ENCODE measurements at places on chromosomes 7 and 10. TPM values are rescaled to one million over a fixed set of nuclear protein-coding genes. Genes with fewer than 3 reads are reported as not detected.

Gene REPIN1
- 31.3 TPM for total RNA-seq

Gene GRM3
- under 0.01 TPM for total RNA-seq

Gene CPEB3
- 3.1 TPM for total RNA-seq

Gene POMZP3
- 4.2 TPM for total RNA-seq

Gene PHKG1
- 48.0 TPM for total RNA-seq

Gene GIMAP6
- total RNA-seq, result 15.7 TPM

Gene CYP2C19
- not detected for total RNA-seq

Measured in skeletal muscle tissue (tissue), 5 donors.